ENCODE measurements at places on chromosomes 7 and 10.

DNA sequence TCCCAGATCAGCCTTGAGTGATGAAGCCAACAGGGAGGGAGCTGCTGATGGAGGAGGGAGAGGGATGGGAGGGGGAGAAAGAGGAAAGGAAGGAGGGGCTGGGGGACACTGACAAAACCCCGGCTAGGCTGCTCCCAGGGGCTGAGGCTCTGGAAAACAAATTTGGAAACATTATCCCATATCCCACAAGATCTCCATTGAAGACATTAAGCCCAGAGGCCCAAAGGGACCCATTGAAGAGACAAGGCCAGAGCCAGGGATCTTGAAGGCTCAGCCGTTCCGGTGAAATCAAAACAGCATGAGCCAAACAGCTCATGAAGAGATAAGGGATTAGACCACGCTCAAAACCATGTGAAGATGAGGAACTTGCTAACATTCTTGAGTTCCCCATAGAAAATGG is 184.3 kb upstream of the ITGB1 start:
- no peak for DNase-seq

DNA sequence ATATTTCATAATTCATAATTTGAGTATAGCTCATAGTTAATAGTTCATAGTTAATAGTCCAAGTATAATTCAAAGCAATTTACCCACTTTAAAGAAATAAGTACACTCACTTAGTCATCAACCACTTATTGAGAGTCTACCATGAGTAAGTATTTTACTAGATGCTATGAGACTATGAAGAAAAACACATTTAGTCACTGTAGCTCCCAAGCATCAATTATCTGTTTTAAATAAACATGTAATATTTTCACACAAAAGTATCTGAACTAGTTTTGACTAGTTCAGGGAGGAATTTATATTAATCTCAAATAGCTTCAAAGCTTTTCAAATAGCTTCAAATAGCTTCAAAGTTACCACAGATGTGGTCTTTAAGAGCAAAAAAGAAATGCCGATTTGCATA is 119.2 kb downstream of the ANK3 start:
- no peak for DNase-seq

- DNase-seq: no peak
These were observed 161.6 kb downstream of the NRCAM start for GRCh38 chr7:108294595-108294994.

DNA sequence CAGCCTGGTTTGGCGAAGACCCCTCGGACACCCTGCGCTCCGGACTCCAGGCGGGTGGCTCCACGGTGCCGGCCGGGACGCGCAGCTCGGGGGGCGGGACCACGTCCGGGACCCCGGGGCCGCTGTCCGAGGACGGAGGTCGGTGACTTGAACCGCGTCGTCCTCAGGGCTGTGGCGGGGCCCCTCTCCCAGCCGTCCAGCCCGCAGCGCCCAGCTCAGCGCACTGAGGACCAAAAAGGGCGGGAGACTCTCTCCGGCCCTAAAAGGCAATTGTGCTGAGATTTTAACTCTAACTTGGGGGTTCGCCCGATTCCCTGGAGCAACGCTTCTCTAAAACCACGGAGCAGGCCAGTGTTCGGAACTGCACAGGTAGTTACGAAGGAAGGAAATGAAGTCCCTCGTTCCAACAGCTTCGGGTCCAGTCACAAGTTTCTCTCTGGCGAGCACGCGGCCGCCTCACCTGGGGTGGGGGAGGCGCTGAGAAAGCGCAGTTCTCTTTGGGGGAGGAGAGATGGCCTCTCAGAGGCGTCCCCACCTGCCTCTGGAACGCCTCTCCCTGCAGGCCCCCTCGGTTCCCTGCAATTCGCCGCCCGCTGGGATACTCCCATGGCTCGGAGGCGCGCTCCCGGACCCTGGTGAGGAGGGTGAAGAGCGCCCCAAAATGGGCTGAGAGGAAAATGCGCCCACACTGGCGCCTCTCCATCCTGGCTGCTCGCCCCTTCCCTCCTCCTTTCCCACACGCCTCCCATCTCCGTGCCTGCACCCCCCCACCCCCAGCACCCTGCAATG is 352.7 kb downstream of the DNAJB6 start:
- DNase-seq: no peak

DNA sequence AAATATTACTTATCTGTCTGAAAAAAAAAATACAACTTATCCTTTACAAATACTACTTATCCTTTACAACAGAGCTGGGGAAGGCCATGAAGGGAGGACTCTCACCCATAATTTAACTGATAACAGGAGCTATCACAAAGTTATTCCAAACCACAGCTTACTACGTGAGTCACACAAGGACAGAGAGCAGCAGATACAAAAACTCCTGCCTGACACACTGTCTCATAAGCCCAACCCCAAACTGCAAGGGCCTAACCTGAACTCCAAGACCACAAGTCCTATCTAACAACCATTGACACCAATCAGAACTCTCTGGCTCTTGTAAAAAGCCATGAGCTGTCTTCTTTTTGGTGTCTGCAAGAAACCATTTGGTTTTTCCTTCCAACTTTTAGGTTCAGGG is 28.5 kb upstream of the CXCL12 start:
- DNase-seq: no peak

DNA sequence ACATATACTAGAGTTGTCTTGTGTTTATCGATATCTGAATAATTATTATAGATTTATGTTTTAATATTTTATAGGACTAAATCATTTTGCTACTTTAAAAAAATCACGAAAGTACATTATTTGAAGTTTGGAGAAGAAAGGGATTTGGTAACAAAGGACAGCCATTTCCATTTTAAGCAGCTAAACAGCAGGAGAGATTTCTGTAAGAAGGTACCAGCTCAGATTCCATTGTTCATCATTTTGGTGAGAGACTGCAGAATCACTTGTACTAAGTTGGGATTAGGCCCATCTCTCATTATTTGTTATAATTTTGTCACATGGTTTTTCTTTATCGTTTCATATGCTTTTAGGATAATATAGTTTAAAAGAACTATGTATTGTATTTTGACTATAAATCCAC is 46.7 kb downstream of the PALS2 start:
- DNase-seq: no peak

DNA sequence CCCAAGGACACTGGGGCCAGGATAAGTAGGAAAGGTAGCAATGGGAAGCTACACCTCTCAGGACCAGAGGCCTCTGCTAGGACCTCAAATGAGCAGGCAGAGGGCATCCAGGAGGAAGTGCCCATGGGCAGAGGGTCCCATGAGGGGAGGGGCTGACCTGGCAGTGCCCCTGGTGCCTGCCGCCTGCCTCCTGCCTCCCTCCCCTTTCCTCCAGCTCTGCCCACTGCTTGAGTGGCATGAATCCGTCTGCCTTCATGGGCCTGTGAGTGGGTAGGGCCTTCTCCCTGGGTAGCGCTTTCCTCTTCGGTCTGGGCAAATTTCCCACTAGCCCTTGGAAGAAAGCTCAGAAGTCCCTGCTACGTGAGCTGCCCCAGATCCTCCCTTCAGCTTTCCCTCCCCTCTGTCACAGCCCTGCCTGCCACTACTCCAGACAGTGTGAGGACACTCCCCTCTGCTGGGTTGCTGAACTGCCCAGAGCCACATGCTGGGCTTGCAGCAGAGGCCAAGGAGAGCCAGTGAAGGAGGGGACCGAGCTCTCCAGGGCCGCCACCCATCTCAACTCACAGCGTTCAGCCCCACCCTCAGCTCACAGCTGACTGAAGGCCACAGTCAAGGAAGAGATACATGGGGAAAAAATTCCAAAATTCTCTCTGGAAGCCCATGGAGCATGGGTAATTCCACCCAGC is 141.4 kb downstream of the ARHGAP22 start:
- DNase-seq: no peak

- DNase-seq: no peak
These were observed 398.5 kb upstream of the CNTNAP2 start for GRCh38 chr7:145718129-145718528.

DNA sequence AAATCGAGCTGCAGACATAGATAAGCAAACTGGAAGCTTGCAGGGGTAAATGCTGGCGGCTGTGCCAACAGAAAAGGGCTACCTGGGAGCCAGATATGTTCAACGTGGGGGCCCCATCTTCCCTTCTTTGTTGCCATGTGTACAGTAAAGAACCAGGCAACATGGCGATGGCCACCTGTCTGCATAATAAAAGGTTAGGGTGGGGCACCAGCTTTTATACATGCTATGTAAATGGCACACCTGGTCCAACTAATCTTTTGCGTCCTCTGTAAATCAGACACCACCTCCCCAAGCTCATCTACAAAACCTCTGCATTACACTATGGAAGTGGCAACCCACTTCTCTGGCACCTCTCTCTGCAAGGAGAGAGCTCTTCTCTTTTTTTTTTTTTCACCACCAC is 13.9 kb downstream of the BUD31 start:
- no peak for DNase-seq

GRCh38 chr7:55093674-55094073 is 74.9 kb downstream of the EGFR start:
- DNase-seq: no peak

GRCh38 chr7:12244129-12244528 is 33.0 kb downstream of the TMEM106B start:
- DNase-seq: no peak

DNA sequence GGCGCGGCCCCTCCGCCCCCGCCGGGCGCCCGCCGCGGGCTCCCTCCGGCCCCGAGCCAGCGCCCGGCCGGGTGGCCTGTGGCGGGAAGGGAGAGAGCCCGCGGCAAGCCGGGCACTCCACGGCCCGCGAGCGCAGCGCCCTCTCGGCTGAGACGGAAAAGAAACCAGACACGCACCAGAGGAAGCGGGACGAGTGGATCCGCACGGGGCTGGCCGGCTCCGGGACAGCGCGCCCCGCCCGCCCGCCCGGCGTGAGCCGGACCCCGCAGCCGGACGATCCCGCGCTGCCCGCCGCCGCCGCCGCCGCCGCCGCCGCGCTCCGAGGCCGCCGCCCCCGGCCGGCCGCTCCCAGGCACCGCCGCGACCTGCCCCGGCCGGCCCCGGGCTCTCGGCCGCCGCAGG is 300 bp downstream of the ARHGAP21 start:
- no peak for DNase-seq

- no peak for DNase-seq
These were observed 255.7 kb upstream of the DGKB start for GRCh38 chr7:15158141-15158810.

GRCh38 chr7:3197567-3198213 is 103.4 kb upstream of the SDK1 start:
- no peak for DNase-seq

GRCh38 chr7:142583446-142583845 is 165.8 kb upstream of the PRSS1 start:
- no peak for DNase-seq

- DNase-seq: no peak
These were observed 1.7 kb downstream of the EGFR start for GRCh38 chr7:55020466-55020871.

GRCh38 chr7:98868450-98868849 is 1.4 kb downstream of the TMEM130 start:
- no peak for DNase-seq

DNA sequence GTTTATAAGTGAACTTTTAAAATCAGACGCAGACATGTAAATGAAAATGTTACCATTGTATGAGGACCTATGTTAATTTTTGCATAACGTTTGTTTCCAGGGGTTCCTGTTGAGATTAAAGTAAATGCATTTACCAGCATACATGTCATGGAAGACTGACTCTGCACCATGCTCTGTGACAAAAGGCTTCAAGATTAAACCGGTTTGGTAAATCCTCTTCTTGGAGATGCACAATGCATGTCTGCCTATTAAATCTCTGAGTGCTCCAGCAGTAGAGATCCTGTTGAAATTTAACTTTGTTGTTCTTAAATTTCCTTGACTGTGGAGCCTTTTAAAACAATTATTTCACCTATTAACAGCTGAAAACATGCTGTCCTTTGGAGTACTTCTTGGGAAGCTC is 36.5 kb upstream of the JAZF1 start:
- DNase-seq: no peak

- DNase-seq: no peak
These were observed 719.5 kb downstream of the XPNPEP1 start for GRCh38 chr10:109203646-109204353.

- DNase-seq: no peak
These were observed 169.5 kb downstream of the SNX13 start for GRCh38 chr7:17770710-17771375.

DNA sequence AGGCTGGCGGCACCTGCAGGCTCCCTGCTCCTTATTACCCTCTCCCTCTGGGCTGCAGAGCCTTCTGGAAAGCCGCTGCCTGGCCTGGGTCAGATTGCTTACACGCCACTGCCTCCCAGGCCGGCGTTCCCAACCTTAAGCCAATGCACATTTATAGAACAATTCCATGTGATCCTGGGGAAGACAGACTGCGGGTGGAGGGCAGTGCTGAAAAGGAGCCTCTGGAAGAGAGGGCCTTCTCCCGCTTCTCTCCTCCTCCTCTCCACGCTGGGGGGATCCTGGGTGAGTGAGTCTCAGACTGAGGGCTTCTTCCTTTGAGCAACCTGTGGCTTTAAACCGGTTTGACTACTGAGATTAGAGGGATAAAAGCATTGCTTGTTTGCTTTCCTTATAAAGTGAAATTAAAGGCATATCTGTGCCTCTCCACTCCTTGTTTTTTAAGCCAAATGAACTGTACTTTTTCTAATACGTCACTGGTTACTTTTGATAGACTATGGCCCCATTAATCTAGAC is 5.5 kb downstream of the TACC2 start:
- no peak for DNase-seq

DNA sequence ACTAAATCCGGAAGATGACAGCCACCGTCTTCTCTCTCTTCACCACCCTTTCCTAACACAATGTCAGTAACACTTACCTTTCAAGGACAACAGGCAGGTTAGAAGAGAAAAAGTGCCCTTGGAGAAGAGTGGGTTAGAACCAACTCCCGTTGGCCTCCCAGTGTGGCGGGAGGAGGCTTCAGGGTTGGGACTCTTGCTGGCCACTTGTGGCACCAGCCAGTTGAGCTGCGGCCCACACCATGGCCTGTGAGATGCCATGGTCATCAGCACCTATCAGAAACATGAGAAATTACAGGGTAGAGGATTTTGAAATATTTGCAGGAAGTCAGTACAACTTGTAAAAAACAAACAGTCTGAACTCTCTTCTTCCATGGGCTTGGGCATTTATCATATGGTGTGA is 93.8 kb downstream of the MKI67 start:
- no peak for DNase-seq

GRCh38 chr10:119588071-119588470 is 8.7 kb downstream of the TIAL1 start:
- no peak for DNase-seq

- no peak for DNase-seq
These were observed 114.6 kb upstream of the LRRTM3 start for GRCh38 chr10:66811211-66811610.

- DNase-seq: no peak
These were observed 74.3 kb downstream of the NKX6-2 start for GRCh38 chr10:132711613-132712121.

DNA sequence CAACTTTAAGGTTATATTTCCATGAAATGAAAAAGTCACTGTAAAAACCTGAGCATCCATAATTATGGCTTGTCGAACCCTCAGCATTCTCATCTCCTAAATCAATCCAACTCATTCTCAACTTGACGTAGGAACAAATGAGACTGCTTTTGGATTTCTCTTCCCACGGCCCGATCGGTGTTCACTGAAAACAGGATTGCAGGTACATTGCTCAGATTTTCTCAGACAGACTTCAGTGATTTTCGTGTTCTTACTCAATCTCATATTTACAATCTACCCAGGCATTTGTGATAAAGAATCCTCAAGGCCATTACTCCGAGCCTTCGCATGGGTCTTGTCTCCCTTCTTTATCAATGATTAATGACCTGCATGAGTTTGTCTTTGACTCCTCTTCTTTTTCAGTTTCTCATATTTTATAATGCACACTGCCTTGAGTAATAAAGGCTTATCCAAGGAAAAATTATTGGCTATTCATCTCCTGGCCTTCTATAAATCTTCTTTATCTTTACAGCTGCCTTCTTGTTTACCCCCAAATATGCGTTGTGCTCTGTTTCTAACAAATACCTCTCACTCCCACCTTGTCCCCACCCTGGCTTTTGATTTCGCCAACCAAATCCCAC is 90.4 kb upstream of the MYO3A start:
- no peak for DNase-seq
